Fibroblast of the aortic adventitia (primary cell): ENCODE measurements at places on chromosomes 5 and 9.
A peak's percentile ranks its signal among the peaks of the same experiment; 100 is the strongest.

DNA sequence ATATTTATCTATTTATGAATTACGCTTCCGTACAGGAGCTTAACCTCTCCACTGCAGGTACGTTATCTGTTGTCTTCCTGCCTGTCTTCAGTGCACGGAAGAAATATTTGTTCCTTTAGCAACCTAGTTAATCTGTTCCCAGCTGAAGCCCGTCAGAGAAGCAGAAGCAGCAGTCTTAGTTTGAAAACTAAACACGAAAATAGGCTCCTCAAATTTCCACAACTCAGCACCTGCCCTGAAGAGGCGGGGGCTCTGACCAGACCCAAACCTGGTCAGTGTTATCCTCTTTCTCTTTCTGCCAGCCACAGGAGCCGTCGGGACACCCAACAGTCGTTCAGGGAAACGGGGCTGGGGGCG, 462 bp downstream of the NUDCD2 start:
- DNase-seq: peak; percentile 16

DNA sequence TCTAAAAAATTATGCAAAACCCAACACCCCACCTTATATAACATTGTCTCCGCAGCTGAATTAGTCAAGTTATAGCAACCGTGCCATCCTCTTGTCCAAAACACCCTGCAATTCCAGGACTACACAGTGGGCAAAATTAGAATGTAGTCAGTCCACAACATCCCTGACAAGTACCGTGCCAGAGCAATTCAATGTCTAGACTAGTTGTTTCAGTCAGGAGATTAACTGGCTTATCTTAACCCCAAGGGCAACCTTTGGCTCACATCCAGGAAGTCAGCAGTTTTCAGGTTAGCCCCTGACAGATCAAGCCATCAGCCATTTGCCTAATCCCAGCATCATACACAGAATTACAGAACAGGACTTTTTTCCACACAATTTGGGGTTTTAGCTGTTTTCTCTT, 240.8 kb upstream of the TMEM161B start:
- no peak for DNase-seq

- DNase-seq: no peak
Observed at GRCh38 chr5:43208658-43209057, 16.6 kb downstream of the NIM1K start.

- peak; percentile 29 for DNase-seq
Observed at GRCh38 chr5:149254506-149254905, 17.2 kb upstream of the AFAP1L1 start.

- DNase-seq: no peak
Observed at GRCh38 chr9:128838338-128838737, 8.7 kb upstream of the SPOUT1 start.
